ENCODE measurements at places on chromosomes 12 and 14.

DNA sequence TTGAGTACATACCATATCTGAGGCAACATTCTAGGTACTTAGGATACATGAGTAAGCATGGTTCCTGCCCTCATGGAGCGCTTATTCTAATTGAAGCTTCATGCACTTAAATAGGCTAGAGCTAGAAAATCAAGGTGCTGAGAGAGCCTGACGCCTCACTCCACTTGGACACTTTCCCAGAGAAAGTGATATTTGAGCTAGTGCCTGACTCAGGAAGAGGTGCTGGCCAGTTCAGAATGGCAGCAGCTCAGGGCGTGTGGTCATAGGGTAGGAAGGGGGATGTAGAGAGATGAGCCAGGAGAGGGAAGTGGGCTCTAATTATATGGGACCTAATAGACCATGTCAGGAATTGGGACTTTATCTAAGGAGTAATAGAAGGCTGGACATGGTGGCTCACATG, 33.3 kb downstream of the TULP3 start:
- no peak for DNase-seq

GRCh38 chr12:52873832-52874572, 25.2 kb upstream of the KRT78 start:
- DNase-seq = no peak

DNA sequence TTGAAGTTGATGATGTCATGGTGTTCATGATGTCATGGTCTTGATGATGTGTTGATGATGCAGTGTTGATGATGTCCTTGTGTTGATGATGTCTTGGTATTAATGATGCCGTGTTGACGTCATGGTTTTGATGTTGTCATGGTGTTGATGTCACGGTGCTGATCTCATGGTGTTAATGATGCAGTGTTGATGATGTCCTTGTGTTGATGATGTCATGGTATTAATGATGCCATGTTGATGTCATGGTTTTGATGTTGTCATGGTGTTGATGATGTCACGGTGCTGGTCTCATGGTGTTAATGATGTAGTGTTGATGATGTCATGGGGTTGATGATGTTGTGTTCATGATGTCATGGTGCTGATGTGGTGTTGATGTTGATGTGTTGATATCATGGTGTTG, 48.0 kb upstream of the RIMBP2 start:
- DNase-seq = no peak

GRCh38 chr14:31229009-31229408, 21.4 kb upstream of the HECTD1 start:
- peak; percentile 54 for DNase-seq

GRCh38 chr14:100348784-100349685, 25.9 kb downstream of the SLC25A47 start:
- DNase-seq = no peak

DNA sequence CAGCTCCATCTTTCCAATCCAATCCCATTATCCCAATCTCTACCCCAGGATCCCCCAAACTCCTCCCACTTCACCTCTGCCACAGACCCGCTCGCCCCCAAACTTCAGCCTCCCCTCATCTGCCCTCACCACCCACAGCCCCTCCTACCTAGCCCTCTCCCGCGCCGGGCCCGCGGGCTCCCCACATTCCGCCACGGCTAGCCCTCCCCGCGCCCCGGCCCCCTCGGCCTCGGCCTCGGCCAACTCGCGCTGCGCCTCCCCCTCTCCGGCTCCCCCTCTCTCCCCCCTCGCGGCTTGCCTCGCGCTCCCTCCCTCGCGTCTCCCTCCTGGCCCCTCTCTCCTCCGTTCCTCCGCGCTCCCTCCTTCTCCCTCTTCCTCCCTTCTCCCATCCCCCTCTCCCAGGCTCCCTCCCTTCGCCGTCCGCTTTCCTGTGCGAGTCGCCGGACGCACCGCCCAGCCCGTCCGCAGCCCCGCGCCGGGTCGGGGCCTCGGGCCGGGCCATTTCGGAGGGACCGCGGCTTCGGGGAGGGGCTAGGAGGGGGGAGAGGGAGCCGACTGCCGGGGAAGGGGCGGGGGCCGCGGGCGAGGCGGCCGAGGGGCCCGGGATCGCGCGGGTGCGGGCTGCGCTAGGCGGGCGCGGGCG, at the start of gene ATN1:
Gene ATN1 (plus strand): TSS at position 581 of the 643 bp plus-strand sequence. CDS start 6,043 bp downstream, outside the sequence.
- peak; percentile 85 for DNase-seq

DNA sequence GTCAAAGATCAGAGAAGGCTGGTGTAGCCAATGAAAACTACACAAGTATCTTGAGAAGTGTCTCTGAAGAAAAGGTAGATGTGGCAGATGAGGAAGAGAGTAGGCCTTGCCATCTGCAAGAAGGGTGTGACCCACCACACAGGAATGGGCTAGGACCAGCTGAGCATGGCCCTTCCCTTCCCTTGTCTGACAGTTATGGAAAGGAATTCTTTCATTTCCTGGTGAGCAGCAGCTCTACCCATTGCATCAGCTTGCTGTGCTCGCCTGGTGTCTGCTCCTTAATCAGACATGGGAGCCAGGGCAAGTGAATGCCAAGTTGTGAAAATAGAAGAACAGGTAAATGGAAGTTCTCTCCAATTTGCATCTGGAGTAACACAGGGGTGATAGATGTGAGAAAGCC, 145.2 kb upstream of the KRR1 start:
- DNase-seq = no peak

DNA sequence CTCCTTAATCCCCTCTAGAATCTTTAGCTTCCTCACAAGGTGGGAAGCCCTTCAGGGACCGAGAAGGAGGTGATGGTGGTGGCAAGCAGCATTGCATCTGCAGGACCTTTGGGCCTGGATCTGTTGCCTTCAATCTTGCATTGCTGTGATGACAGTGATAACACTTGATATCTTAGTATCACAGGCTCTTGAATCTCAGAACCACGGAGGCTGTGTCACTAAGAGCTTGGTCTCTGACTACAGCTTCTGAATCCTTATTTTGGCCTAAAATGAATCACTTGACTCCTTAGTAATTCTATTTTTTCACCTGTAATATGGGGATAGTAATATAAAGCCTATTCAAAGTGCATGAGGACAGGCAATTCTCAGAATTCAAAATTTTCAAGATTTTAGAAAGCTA, 8.9 kb upstream of the AMN1 start:
- no peak for DNase-seq

- DNase-seq = no peak
These were observed 15.4 kb downstream of the BEGAIN start for GRCh38 chr14:100571837-100572236.

DNA sequence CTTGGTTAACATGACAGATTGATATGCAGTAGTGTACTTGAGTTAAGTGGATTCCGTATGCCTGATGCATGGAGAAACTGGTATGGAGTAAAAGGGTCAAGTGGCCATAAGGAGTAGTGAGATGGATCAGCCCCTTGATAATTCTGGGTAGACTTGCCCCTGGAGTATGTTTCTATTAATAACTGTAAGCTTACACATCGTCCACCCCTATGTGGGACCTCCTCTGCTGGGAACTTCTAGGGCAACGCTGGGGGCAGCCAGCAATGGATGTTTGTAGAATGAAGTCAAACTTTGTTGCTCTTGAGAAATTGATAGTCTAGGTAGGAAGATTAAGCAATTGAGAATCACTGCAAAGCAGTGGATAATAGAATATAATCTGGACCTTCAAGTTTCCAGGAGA, 3.5 kb downstream of the C12orf75 start:
- no peak for DNase-seq

DNA sequence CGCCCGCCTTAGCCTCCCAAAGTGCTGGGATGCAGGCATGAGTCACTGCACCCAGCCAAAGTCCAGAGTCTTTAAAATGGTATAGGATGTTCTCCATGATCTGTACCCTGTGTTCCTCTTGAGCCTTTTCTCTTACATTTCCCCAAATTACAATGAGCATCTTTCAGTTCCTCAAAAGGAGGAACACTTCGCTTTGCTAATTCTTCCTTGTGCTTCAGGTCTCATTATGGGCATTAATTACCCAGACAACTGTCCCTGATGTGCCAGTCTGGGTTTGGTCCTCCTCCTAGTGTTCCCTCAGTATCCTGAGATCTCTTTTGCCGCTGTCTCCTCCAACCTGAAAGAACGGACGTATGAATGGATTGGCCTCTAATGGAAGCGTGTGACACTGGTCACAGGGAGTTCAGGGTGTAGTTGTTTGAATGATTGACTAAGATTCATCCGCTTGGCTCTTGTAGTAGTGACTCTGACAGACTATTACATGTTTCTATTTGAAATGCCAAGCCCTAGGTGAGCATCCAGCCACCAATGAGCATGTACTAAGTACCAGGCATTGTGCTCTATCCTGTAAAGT, 8.2 kb downstream of the PRKCH start:
- DNase-seq = no peak

DNA sequence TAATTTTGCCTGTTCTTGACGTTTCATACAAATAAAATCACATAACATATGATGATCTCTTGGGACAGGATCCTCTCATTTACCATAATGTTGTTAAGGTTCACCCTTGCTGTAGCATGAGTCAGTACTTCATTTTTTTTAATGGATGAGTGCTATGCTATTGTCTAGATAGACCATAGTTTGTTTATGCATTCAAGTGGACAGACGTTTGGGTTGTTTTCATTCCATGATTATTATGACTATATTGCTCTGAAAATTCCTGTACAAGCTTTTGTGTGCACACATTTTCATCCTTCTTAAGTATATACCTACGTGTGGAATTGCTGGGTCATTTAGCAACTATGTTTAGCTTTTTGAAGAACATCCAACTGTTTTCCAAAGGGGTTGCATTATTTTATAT, 325.6 kb upstream of the TMEM132C start:
- DNase-seq = no peak

DNA sequence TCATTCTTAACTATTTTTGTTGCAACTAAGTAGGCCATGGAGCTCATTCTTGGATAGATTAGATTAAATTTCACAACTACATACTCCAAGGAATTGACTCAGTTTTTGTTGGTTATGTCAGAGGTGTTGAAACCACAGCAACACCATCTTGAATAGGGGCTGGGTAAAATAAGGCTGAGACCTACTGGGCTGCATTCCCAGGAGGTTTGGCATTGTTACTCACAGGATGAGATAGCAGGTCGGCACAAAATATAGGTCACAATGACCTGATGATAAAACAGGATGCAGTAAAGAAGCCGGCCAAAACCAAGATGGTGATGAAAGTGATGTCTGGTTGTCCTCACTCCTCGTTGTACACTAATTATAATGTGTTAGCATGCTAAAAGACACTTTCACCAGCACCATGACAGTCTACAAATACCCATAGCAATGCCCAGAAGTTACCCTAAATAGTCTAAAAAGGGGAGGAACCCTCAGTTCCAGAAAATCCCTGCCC, 20.9 kb downstream of the DMAC2L start:
- no peak for DNase-seq

DNA sequence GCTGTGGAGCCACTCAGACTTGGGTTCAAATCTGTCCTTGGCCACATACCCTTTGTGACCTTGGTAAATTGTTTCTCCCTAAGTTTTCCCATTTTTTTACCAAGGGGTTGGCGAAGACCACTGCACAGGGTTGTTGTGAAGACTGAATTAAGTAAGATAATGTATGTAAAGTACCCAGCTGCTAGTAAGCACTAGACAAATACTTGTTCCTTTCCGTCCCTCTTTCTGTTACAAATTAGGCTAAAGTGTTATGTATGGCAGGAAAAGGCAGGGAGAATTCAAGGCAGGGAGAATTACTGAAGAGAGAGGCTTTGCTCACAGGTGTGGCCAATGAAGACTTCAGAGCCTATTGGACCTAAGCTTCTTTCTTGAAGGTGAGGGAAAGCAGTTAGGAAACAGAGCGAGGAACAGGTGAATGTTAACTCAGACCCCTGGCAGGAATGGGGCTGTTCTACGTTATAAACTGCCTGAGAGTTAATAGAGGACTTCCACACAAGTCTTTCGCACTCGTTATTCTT, 25.9 kb downstream of the ABHD12B start:
- no peak for DNase-seq

GRCh38 chr12:71800177-71800576, 39.4 kb upstream of the TBC1D15 start:
- DNase-seq = no peak

DNA sequence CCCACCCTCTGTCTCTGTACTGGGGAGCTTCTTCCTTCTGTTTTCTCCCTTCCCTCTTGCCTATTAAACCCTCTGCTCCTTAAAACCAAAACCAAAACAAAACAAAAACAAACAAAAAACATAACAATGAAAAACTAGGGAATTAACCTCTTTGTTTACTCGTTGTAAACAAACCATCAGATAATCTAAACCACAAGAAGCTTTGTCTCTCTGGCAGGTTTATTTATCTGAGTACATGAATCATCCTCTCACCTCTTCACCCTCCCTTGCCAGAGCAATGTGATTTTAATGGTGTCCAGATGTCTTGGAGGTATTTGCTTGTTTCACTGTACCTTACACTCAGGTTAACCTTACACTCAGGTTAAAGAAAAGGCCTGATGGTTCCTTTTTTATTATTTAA, 66.1 kb downstream of the DYRK2 start:
- DNase-seq = no peak

- DNase-seq = no peak
These were observed 71.0 kb downstream of the PLEKHG3 start for GRCh38 chr14:64775081-64775777.

GRCh38 chr12:107436836-107437235, 248.8 kb upstream of the PWP1 start:
- DNase-seq = no peak

DNA sequence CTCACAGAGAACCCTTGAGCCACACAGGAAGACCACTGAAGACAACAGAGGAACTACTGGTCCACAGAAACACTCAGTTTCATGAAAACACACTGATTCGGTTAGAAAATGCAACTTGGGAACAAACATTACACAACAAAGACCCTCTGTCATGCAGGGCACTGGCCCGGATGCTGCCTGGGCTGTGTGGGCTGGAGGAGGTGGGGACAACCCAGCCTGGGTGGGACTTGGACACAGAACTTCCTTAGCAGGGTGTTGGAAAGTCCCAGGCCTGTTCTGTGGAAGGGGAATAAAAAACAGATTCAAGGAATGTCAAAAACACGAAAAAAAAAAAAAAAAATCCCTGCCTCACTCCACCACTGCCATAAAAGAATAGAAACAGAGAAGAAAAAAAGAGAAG, 181.0 kb downstream of the MON2 start:
- no peak for DNase-seq

DNA sequence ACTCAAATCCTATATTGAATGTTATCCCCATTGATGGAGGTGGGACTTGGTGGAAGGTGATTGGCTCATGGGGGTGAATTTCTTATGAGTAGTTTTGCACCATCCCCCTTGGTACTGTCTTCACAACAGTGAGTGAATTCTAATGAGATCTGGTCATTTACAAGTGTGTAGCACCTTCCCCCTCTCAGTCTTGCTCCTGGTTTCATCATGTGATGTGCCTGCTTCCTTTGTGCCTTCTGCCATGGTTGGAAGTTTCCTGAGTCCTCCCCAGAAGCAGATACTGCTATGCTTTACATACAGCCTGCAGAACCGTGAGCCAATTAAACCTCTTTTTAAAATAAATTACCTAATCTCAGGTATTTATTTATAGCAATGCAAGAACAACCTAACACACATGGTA, 302.4 kb upstream of the KITLG start:
- no peak for DNase-seq

DNA sequence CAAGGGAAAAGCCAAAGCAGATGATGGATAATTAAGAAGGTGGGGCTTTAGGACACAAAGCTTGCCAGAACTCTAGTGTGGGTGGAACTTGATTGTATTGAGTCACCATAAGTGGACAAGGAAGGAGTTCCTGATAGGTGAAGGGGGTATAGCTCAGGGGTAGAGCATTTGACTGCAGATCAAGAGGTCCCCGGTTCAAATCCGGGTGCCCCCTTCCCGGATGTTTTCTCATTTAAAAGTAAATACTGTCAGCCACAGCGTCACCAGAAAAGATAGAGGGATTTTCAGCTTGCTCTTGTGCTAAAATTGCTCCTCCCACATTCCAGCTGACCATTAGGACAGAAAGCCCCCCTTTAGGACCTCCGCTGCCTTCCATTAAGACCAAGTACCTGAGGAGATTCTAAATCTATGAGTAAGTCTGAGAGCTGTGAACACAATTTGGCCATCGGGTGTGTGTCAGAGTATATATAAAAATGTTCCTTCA, 36.6 kb downstream of the DCAF4 start:
- DNase-seq = no peak

All from GM20000 (cell line).